Activated T-helper 2 cell treated with anti-CD3 and anti-CD28 coated beads, Interferon-gamma antibody, Interleukin-2, Interleukin-4, amounts not matched to agents 10 μg/mL and 5 μg/mL and 100 μg/mL, durations not matched to agents 14 hours and 24 hours and 36 hours (primary cell): ENCODE measurements at places on chromosomes 13 and 19.

DNA sequence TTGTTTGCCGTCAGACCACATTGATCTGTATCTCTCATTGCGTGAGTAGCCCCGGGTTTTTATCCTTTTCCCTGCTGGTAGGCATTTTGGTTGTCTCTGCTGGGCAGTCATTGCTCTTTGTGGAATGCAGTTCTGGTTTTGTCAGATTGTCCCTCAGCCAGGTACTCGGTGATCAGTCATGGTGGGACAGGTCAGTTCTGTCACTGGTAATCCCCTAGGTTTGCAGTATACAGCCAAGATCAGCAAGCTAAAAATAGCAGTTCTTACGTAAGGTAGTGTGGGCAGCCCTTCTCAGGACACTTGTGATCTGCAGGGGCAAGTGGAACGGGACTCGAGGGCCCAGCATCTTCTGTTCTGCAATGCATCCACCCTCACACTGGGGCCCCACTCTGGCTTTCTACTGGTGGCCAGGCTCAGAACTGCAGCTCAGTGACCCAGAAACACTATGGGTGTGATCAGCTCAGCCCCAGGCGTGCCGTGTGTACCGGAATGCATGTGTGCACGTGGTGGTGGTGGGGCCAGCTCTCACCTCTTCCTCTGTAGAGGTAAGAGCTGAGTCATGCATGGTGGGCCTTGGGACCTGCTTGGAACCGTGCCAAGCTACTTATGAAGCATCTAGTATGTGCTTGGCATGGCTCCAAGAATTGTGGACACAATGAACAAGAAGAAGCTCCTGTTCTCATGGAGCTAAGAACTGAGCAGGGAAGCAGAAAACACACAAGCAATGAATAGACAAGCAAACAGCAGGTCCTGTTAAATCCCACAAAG lies 6.3 kb downstream of the PLEKHF1 start:
- H3K4me3 ChIP-seq: peak overlapping the region; percentile 67
- DNase-seq: peak; percentile 78
- H3K36me3 ChIP-seq: peaks cover 80% of the 10 kb centered on the region
- H3K27ac ChIP-seq: peak overlapping the region; percentile 87

GRCh38 chr19:18002347-18002850 lies 5.6 kb upstream of the ARRDC2 start:
- no peak for DNase-seq
- H3K4me3 ChIP-seq: peak overlapping the region; percentile 91
- H3K4me1 ChIP-seq: peaks cover 17% of the 10 kb centered on the region
- no peaks in the 10 kb centered on the region for H3K27me3 ChIP-seq
- H3K36me3 ChIP-seq: peaks cover 26% of the 10 kb centered on the region

- peaks cover 33% of the 10 kb centered on the region for H3K36me3 ChIP-seq
- DNase-seq: peak; percentile 42
- no peaks in the 10 kb centered on the region for H3K27me3 ChIP-seq
- H3K4me3 ChIP-seq: peak overlapping the region; percentile 72
- H3K4me1 ChIP-seq: peaks cover 18% of the 10 kb centered on the region
Measured at GRCh38 chr19:1213391-1214286, 8.1 kb downstream of the STK11 start.

- no peaks in the 10 kb centered on the region for H3K27me3 ChIP-seq
- no peaks in the 10 kb centered on the region for H3K4me1 ChIP-seq
- no peak overlapping the region for H3K27ac ChIP-seq
- no peak for DNase-seq
- no peak overlapping the region for H3K4me3 ChIP-seq
Measured at GRCh38 chr13:58573743-58574142, 942.2 kb downstream of the PCDH17 start.

DNA sequence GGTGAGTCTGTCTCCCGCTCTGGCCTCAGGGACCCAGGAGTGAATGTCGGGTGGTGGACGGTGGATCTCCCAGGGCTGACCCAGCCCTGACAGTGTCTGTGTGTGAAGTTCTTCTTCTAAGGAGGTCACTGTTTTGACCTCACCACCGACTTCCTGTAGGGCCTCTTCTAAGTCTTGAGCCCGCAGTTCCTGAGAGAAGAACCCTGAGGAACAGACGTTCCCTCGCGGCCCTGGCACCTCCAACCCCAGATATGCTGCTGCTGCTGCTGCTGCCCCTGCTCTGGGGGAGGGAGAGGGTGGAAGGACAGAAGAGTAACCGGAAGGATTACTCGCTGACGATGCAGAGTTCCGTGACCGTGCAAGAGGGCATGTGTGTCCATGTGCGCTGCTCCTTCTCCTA lies at the start of gene SIGLEC7:
Gene SIGLEC7 (plus strand): TSS at position 183 of the 400 bp plus-strand sequence. CDS start 69 bp downstream, at position 252.
- no peak for DNase-seq
- H3K27ac ChIP-seq: no peak within 1 kb of the TSS
- H3K36me3 ChIP-seq: no peaks in the 10 kb centered on the region
- peaks cover 4% of the 10 kb centered on the region for H3K4me1 ChIP-seq
- peaks cover 13% of the 10 kb centered on the region for H3K27me3 ChIP-seq
- no peak within 1 kb of the TSS for H3K4me3 ChIP-seq

- no peak for DNase-seq
- H3K27ac ChIP-seq: no peak overlapping the region
- no peaks in the 10 kb centered on the region for H3K36me3 ChIP-seq
- H3K4me1 ChIP-seq: no peaks in the 10 kb centered on the region
- H3K27me3 ChIP-seq: peaks cover 6% of the 10 kb centered on the region
Measured at GRCh38 chr19:33830264-33830663, 33.6 kb downstream of the KCTD15 start.

GRCh38 chr13:43425234-43425633 lies 361.5 kb downstream of the ENOX1 start:
- no peaks in the 10 kb centered on the region for H3K27me3 ChIP-seq
- no peak overlapping the region for H3K4me3 ChIP-seq
- no peaks in the 10 kb centered on the region for H3K4me1 ChIP-seq
- no peaks in the 10 kb centered on the region for H3K36me3 ChIP-seq
- no peak for DNase-seq

- no peak for DNase-seq
- no peaks in the 10 kb centered on the region for H3K4me1 ChIP-seq
- no peak overlapping the region for H3K27ac ChIP-seq
- H3K36me3 ChIP-seq: peaks cover 26% of the 10 kb centered on the region
- no peaks in the 10 kb centered on the region for H3K27me3 ChIP-seq
Measured at GRCh38 chr19:3778899-3779723, 7.1 kb downstream of the MATK start.

DNA sequence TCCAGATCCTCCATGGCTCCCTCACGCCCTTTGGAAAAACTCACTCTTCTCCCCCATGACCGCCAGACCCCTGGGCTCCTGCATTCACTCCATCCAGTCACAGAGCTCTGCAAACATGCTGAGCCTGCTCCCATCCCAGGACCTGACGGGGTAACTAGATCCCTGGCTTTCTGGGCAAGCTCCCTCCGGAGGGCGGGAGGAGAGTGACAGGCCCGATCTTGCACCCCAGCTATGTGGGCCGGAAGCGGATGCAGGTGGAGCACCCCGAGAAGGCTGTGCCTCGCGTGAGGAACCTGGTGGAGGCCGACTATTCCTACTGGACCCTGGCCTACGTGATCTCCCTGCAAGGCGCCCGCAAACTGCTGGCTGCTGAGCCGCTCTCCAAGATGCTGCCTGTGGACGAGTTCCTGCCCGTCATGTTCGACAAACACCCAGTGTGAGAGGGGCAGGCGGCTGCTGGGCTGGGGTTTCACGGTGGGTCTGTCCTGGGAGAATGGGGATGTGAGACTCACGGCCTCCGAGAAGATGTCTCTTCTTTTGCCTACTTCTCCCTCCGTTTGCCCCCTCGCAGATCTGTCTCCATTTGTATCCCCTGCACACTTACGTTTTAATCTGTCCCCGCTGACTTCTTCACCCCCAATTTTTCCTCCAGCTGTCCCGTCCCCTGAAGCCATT lies 25.2 kb downstream of the COLGALT1 start:
- H3K36me3 ChIP-seq: peaks cover 49% of the 10 kb centered on the region
- H3K4me3 ChIP-seq: no peak overlapping the region
- H3K27ac ChIP-seq: no peak overlapping the region
- H3K4me1 ChIP-seq: no peaks in the 10 kb centered on the region
- no peaks in the 10 kb centered on the region for H3K27me3 ChIP-seq
- no peak for DNase-seq

- H3K27ac ChIP-seq: peak within 1 kb of the TSS; percentile 92
- H3K4me1 ChIP-seq: peaks cover 26% of the 10 kb centered on the region
- no peaks in the 10 kb centered on the region for H3K27me3 ChIP-seq
- peaks cover 18% of the 10 kb centered on the region for H3K36me3 ChIP-seq
Measured at GRCh38 chr19:1941146-1942077, at the start of gene CSNK1G2. CSNK1G2 (plus strand) TSS chr19:1941172; CDS start chr19:1969773, 28,601 bp downstream.

GRCh38 chr13:41939398-41939797 lies 21.5 kb downstream of the VWA8 start:
- no peak for DNase-seq
- no peaks in the 10 kb centered on the region for H3K27me3 ChIP-seq
- no peak overlapping the region for H3K4me3 ChIP-seq

DNA sequence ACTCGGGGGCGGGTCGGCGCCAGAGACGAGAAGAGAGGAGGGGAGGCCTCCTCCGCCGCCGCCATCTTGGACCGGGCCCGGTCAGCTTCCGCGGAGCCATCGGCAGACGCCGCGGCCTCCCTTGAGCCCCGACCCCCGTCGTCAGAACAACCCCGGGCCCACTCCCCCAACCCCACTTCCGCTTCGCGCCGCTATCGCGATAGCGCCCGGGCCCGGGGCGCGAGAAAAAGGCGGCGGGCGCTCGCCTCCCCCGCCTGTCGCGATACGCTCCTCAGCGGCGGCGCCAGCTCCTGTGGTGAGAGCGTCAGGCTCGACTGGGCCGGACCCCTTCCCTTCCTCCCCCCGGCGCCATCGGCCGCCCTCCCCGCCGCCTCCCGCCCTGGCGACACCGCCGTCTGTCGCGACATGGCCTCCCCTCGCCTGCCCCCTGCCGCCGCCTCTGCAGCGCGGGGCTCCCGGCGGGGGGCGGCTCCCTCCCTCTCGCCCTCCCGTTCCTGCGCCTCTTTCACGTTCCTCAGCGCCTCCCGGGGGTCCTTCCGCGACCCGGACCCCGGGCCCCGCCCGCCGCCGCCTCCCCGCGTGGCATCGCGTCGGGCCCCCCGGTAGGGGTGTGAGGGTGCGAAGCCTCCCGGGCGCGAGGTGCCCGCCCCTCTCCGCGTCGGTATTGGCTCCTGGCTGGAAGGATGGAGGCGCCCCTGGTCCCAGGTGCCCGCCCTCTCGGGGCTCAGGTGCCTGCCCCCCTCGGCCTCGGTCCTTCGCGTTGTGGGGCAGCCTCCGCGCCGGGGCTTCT lies at the start of gene CNOT3:
Gene CNOT3 (plus strand): TSS at position 64 of the 790 bp plus-strand sequence. CDS start 5,217 bp downstream, outside the sequence.
- peaks cover 34% of the 10 kb centered on the region for H3K36me3 ChIP-seq
- peak within 1 kb of the TSS; percentile 95 for H3K4me3 ChIP-seq
- H3K4me1 ChIP-seq: peaks cover 32% of the 10 kb centered on the region

DNA sequence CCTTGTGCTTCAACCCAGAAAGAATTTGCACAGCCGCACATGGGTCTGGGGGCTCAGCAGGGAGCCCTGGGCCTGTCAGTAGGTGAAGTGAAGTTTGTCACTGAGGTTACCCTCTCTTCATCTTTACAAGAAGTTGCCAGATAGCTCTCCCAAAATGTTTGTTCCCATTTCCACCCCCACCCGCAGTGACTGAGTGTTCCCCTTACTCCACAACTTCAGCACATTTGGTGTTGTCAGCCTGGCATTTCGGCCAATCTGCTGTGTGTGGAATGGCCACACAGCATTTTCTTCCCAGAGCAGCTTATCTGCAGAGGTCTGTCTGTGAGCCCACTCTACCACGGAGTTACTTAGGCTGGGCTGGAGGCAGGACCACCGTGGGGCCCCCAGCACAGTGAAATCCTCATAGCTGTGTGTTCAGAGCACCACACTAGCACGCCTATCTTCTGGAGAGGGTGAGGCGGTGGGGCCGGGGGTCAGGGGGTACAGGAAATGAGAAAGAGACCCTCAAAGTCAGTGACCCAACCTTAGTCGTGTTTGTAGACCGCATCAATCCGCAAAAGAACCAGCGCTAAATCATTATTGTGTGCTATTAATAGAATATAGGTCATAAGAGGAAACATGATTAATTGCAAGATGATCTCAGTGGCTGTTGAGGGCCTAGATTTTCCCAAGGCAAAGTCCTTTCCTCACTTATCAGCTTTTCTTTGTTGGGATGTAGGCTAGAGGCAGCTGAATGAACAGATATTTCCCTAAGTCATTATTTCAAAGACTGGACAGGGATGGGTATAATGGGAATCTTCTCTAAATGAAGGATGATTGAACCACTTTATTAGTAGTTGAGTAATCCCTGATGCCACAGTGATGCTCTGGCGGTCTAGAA lies 116.0 kb downstream of the SIPA1L3 start:
- no peaks in the 10 kb centered on the region for H3K27me3 ChIP-seq
- no peak for DNase-seq
- H3K36me3 ChIP-seq: no peaks in the 10 kb centered on the region
- H3K4me1 ChIP-seq: no peaks in the 10 kb centered on the region
- no peak overlapping the region for H3K4me3 ChIP-seq

- peak within 1 kb of the TSS; percentile 85 for H3K27ac ChIP-seq
- peak within 1 kb of the TSS; percentile 83 for H3K4me3 ChIP-seq
- no peaks in the 10 kb centered on the region for H3K27me3 ChIP-seq
- peaks cover 48% of the 10 kb centered on the region for H3K36me3 ChIP-seq
- peaks cover 21% of the 10 kb centered on the region for H3K4me1 ChIP-seq
Measured at GRCh38 chr19:35757749-35758608, at the start of gene PROSER3. PROSER3 (plus strand) TSS chr19:35758176; CDS start chr19:35758216, 40 bp downstream.

DNA sequence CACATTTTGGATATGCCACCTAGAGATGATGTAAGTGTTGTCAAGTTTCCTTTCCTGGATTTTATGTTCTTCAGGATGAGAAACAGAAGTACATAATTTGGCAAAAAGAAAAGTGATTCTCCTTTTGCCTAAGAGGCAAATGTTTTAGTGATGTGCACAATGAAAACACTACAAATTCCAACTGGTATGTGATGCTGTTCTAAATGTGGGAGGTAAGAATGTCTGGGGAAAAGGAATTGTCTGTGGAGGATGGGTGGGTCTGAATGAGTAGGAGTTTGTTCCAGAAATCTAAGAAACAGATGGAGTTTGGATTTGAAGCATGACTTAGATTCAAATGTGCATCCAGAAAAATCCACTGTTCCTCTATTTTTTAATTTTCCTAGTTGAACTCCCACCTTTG lies 473.6 kb upstream of the SPRY2 start:
- no peaks in the 10 kb centered on the region for H3K36me3 ChIP-seq
- no peak overlapping the region for H3K27ac ChIP-seq
- H3K4me3 ChIP-seq: no peak overlapping the region
- no peak for DNase-seq

DNA sequence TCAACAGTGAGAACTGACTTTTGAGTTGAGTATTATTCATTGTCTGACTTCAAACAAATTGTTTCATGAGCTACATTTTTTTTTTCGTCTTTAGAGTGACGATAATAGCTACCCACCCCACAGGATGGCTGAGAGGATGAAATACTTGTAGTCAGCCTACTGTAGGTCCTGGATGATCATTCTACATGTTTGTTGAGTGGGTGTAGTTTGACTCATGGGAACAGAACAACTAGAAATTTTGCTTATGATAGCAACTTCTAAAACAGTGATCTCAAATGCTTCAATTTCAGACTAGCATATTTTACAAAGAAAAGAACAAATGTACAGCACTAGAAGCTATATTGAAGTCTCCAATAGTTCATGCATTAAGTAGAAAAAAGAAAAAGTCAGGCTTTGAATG lies 651.8 kb downstream of the PCDH9 start:
- no peak for DNase-seq
- H3K27me3 ChIP-seq: no peaks in the 10 kb centered on the region
- H3K27ac ChIP-seq: no peak overlapping the region
